Spleen (tissue), 13 donors: ENCODE measurements at places on chromosomes 1 and 21. TPM values are rescaled to one million over a fixed set of nuclear protein-coding genes. Genes with fewer than 3 reads are reported as not detected.
A peak's percentile ranks its signal among the peaks of the same experiment; 100 is the strongest.

DNA sequence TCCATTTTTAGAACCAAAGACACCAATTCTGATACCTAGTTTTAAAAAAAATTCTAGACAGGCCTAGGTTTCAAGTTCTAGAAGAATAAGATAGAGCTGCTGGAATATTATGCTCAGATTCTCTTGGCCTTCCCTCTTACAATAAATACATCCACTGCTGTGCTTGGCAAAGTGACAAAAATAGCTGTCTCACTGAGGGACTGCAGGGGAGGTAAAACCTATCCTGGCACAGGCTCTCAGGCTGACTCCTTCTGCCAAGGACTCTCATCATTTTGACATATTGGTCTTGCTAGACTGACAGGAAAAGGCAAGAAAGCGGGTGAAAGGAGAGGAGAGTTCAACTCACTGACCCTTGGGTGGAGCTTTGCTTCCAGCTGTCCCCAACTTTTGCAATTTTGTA, 197.0 kb upstream of the LHX8 start:
- no peaks in the 10 kb centered on the region for H3K36me3 ChIP-seq
- H3K4me3 ChIP-seq, result no peak overlapping the region
- H3K27me3 ChIP-seq, result no peaks in the 10 kb centered on the region
- no peak for DNase-seq
- H3K4me1 ChIP-seq, result no peaks in the 10 kb centered on the region

DNA sequence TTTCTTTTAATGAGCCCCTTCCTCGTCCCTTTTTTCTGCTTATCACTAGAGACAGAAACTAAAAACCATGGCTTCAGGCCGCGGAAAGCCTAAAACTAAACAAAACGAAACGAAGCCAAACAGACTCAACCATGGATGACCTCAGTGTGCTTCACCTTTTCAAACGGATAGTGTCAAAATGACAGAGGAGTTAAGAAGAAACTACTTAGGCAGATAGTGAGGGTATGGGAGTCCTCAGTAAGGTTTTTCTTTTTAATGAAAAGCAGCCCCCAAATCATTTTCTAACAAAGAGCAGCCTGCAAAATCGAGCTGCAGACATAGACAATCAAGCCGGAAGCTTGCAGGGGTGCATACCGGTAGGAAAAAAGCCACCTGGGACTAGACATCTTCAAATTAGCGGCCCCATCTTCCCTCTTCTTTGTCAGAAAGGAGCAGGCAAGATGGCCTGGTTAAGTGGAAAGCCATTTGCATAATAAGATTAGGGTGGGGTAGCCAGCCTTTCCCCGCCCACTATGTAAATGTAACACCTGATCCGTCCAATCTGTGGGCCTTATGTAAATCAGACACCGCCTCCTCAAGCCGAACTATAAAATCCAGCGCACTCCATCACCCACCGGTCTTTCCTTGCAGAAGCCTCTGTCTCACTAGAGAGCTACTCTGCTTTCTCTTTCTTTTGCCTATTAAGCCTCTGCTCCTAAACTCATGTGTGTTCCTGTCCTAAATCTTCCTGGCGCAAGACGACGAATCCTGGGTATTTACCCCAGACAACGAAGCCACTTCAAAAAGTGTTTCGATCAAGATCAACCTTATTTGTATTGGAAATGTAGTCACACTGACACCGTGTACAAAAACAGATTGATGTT, 6.2 kb upstream of the ERO1B start:
- H3K4me1 ChIP-seq, result peaks cover 16% of the 10 kb centered on the region
- no peak for DNase-seq
- H3K27ac ChIP-seq, result no peak overlapping the region
- H3K4me3 ChIP-seq, result no peak overlapping the region
- H3K36me3 ChIP-seq, result no peaks in the 10 kb centered on the region

- no peaks in the 10 kb centered on the region for H3K27me3 ChIP-seq
- H3K4me1 ChIP-seq, result peaks cover 23% of the 10 kb centered on the region
- H3K36me3 ChIP-seq, result peaks cover 32% of the 10 kb centered on the region
Observed at GRCh38 chr21:41229509-41230248, 61.7 kb downstream of the BACE2 start.

DNA sequence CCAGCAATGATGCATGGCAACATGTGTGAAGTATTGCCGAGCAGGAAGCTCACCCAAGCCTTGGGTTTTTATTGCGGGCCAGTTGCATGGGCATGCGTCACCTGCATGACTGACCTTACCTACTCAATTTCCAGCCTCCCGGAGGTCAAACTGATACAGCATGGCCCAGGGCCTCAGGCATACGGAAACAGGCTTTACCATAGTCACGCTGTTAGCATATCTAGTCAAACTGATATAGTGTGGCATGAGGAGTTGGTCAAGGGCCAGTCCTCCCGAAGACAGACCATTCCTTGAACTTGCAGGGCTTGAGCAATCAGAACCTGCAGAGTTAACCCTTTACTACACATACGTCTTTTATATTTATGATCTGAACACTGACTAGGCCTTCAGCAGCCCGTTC, 6.4 kb upstream of the DUSP12 start:
- H3K27me3 ChIP-seq, result no peaks in the 10 kb centered on the region
- H3K4me3 ChIP-seq, result no peak overlapping the region
- H3K36me3 ChIP-seq, result no peaks in the 10 kb centered on the region
- H3K4me1 ChIP-seq, result peaks cover 36% of the 10 kb centered on the region

- H3K4me1 ChIP-seq, result peaks cover 83% of the 10 kb centered on the region
- no peaks in the 10 kb centered on the region for H3K27me3 ChIP-seq
- H3K4me3 ChIP-seq, result no peak overlapping the region
- H3K27ac ChIP-seq, result peak overlapping the region; percentile 92
- H3K36me3 ChIP-seq, result no peaks in the 10 kb centered on the region
- DNase-seq, result peak; percentile 89
Observed at GRCh38 chr1:36151845-36152203, 2.5 kb upstream of the TRAPPC3 start.

DNA sequence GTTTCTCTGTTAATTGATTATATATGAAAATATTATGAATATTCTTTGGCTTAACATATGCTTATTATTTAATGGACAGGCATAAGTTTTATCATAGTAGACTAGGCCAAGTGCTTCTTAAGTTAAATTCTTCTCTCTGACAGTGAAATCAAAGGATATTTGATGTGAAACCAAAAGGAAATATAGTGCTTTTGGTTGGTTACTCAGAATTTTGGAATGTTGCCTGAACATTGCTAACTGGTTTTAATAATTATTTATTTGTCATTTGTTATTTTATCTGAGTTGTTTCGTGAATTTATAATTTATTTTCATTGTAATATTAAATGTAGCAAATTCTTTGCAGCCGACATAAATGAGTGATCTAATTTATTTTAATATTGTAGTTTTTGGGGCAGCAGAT, 18.3 kb downstream of the HOOK1 start:
- no peak for DNase-seq
- no peaks in the 10 kb centered on the region for H3K27me3 ChIP-seq
- H3K36me3 ChIP-seq, result no peaks in the 10 kb centered on the region
- H3K4me3 ChIP-seq, result no peak overlapping the region
- no peak overlapping the region for H3K27ac ChIP-seq

- H3K27me3 ChIP-seq, result no peaks in the 10 kb centered on the region
- no peak for DNase-seq
- no peak overlapping the region for H3K4me3 ChIP-seq
Observed at GRCh38 chr1:65434255-65434654, 13.8 kb downstream of the LEPR start.

- H3K27me3 ChIP-seq, result no peaks in the 10 kb centered on the region
- no peak for DNase-seq
- no peaks in the 10 kb centered on the region for H3K36me3 ChIP-seq
- H3K4me1 ChIP-seq, result no peaks in the 10 kb centered on the region
Observed at GRCh38 chr1:173002891-173003838, 47.6 kb downstream of the TNFSF18 start.

DNA sequence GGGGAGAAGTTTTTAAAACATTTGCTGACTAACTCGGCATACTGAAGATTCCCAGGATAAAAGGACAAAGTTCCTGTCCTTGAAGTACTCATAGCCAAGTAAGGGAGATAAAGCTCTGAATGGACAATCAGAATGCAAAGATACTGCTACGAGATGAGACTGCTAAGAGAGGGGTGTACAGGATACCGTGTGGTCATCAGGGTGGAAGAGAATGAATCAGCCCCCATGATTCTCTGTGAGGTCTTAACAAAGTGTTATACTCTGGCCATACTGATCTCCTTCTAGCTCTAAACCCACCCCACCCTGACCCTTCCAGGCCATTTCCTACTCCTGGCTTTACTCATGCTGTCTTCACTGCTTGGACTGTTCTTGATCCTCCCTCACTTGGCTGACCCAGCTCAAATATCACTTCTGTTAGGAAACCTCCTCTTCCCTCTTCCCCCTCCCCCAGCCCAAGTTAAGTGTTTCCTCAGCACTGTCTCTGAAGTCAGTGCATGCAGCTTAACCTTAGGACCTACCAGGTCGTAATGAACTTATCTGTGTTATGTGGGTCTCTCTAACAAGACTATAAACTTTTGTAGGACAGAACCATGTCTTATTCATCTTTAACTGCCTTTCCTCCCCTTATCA, 15.8 kb upstream of the MAGOH start:
- no peak overlapping the region for H3K27ac ChIP-seq
- H3K27me3 ChIP-seq, result no peaks in the 10 kb centered on the region
- no peaks in the 10 kb centered on the region for H3K4me1 ChIP-seq
- no peak for DNase-seq
- no peak overlapping the region for H3K4me3 ChIP-seq

DNA sequence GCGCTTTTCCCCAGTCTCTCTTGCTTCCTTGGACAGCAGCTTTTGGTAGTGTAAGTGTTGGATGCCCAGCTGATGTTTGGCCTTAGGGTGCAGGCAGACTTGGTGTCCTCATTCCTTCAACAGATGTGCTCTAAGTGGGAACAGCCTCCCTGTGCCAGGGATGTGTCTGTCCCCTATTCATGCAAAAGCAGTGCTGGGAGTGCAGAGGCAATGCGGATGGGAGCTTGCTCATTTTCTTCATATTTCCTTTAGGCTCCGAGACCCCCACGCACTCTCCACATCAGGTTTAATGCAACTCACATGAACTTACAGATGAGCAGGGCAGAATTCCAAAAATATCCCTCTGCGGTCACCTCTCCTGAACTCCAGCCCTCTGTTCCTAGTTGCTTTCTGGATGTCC, 96.1 kb downstream of the IER5 start:
- no peak overlapping the region for H3K27ac ChIP-seq
- no peak for DNase-seq
- no peaks in the 10 kb centered on the region for H3K36me3 ChIP-seq
- H3K27me3 ChIP-seq, result no peaks in the 10 kb centered on the region
- no peaks in the 10 kb centered on the region for H3K4me1 ChIP-seq
- no peak overlapping the region for H3K4me3 ChIP-seq

DNA sequence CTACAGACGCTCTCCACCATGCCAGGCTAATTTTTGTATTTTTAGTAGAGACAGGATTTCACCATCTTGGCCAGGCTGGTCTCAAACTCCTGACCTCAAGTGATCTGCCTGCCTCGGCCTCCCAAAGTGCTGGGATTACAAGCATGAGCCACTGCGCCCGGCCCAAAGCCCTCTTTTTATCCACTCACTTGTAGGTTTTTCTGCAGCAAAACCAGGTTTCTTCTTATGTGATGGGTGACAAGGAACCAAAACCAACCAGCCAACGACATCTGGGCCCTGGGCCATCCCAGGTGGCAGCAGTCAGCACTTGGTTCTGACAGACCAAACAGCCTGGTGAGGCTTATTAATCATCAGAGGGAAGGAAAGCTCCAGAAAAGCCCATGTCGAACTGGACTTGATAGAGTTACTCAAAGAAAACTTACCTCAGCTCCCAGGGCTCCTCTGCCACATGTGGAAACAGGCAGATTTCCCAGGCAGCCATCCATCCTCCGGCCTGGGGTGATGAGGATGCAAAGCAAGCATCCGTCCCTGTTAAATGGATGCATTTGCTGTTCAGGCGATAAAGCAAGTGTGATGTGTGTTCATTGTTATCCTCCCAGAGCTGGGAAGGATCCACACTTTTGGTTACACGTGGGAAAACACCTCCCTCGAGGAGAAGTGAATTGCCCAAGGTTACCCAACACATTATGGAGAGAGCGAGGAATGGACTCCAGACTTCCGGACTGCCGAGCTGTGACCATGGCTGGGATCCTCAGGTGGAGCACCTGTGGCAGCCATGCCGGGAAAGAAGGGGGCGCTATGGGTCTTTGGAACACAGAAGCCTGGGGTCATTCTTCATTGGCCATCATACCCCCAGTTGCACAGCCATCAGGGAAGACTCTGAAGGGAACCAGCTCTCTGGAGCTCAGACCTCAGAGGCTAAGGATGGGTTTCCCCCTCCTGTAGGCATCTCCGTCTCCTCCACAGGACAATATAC, 118.8 kb downstream of the HUNK start:
- no peak for DNase-seq
- H3K36me3 ChIP-seq, result no peaks in the 10 kb centered on the region
- H3K27ac ChIP-seq, result no peak overlapping the region
- H3K4me3 ChIP-seq, result no peak overlapping the region
- H3K4me1 ChIP-seq, result no peaks in the 10 kb centered on the region
- H3K27me3 ChIP-seq, result no peaks in the 10 kb centered on the region

DNA sequence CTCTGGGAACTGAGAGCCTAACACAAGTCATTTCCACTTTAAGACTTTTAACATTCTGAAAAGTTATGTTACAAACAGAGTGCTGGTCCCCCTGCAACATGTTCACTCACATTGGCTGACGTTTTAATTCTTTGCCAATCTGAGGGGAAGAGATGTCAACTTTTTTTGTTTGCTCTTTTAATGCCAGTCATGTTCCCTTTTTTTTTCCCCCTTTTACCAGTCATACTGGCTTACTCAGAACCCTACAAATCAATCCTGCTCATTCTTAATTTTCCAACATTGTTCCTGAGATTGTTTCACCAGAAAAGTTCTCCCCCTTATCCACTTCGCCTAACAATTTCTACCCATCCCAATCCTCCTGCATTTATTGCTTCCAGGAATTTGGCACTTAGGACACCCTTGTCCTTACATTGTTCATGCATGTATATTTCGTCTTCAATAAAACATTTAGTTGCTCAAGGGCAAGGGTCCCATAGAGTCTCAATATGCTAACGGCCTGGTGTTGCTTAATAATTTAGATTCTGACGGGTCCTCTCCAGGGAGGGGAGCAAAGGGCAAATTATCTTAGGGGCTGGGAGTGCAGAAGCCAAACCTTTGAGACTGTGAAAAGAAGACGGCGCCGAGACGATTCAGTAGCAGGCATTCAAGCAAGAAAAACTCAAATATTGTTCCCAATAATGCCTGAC, 624 bp upstream of the CR1L start:
- no peak overlapping the region for H3K27ac ChIP-seq
- peaks cover 28% of the 10 kb centered on the region for H3K4me1 ChIP-seq
- H3K36me3 ChIP-seq, result peaks cover 17% of the 10 kb centered on the region
- H3K4me3 ChIP-seq, result peak overlapping the region; percentile 59

- no peaks in the 10 kb centered on the region for H3K36me3 ChIP-seq
- H3K4me1 ChIP-seq, result peaks cover 81% of the 10 kb centered on the region
- H3K4me3 ChIP-seq, result no peak overlapping the region
- no peak for DNase-seq
- H3K27ac ChIP-seq, result peak overlapping the region; percentile 50
Observed at GRCh38 chr1:26719205-26719604, 23.4 kb downstream of the ARID1A start.

Gene EPHA2
- total RNA-seq, result 14.8 TPM

Gene PLEKHN1
- total RNA-seq, result 0.65 TPM

Gene NBPF3
- 4.5 TPM for total RNA-seq

Gene KCNJ9
- total RNA-seq, result not detected

Gene CD101
- 15.1 TPM for total RNA-seq

Gene NBPF26
- 14.6 TPM for total RNA-seq

Gene TMPRSS2
- total RNA-seq, result not detected

Gene ERVH48-1
- not detected for total RNA-seq

Gene VWA5B1
- total RNA-seq, result not detected

Gene OR2L3
- 1.0 TPM for total RNA-seq

Gene B3GALNT2
- total RNA-seq, result 33.1 TPM

Gene PLA2G2C
- not detected for total RNA-seq
